Naive thymus-derived CD4-positive, alpha-beta T cell (primary cell): ENCODE measurements at places on chromosomes 12 and 14.
A peak's percentile ranks its signal among the peaks of the same experiment; 100 is the strongest.

- no peak overlapping the region for H3K27ac ChIP-seq
- no peaks in the 10 kb centered on the region for H3K4me1 ChIP-seq
- H3K36me3 ChIP-seq = no peaks in the 10 kb centered on the region
- no peak overlapping the region for H3K4me3 ChIP-seq
- no peaks in the 10 kb centered on the region for H3K27me3 ChIP-seq
Measured at GRCh38 chr12:90972226-90972625, 17.2 kb upstream of the CCER1 start.

DNA sequence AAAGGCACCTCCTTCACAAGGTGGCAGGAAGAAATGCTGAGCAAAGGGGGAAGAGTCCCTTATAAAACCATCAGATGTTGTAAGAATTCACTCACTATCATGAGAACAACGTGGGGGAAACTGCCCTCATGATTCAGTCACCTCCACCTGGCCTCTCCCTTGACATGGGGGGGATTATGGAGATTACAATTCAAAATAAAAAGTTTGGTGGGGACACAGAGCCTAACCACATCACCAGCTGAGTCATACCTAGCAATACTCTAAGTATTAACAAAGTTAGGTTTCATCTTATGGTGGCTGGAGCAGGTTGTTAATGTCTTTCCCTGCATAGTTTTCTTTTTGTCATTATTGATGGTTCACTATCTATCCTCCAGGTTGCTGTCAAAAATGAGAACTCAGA is 113.2 kb upstream of the PPFIA2 start:
- no peaks in the 10 kb centered on the region for H3K27me3 ChIP-seq
- H3K4me3 ChIP-seq = no peak overlapping the region
- no peak overlapping the region for H3K27ac ChIP-seq
- no peaks in the 10 kb centered on the region for H3K36me3 ChIP-seq

GRCh38 chr12:9948606-9949296 is 16.6 kb upstream of the CLEC2A start:
- peak; percentile 36 for DNase-seq
- no peak overlapping the region for H3K4me3 ChIP-seq
- H3K36me3 ChIP-seq = no peaks in the 10 kb centered on the region
- H3K27ac ChIP-seq = no peak overlapping the region
- no peaks in the 10 kb centered on the region for H3K27me3 ChIP-seq

GRCh38 chr12:75322464-75322863 is 7.7 kb downstream of the CAPS2 start:
- no peak overlapping the region for H3K27ac ChIP-seq
- no peak overlapping the region for H3K4me3 ChIP-seq
- no peaks in the 10 kb centered on the region for H3K36me3 ChIP-seq
- no peak for DNase-seq
- no peaks in the 10 kb centered on the region for H3K27me3 ChIP-seq

- no peak overlapping the region for H3K27ac ChIP-seq
- H3K36me3 ChIP-seq = peaks cover 5% of the 10 kb centered on the region
- H3K4me3 ChIP-seq = no peak overlapping the region
- no peaks in the 10 kb centered on the region for H3K4me1 ChIP-seq
Measured at GRCh38 chr12:76852106-76852505, 26.7 kb downstream of the CSRP2 start.

- no peaks in the 10 kb centered on the region for H3K27me3 ChIP-seq
- H3K36me3 ChIP-seq = no peaks in the 10 kb centered on the region
- H3K4me3 ChIP-seq = no peak overlapping the region
Measured at GRCh38 chr14:37994846-37995372, 212.8 kb upstream of the SSTR1 start.
